ENCODE measurements at places on chromosomes 2 and 18.

GRCh38 chr2:24105816-24106215 is 17.3 kb downstream of the PFN4 start:
- DNase-seq = no peak

DNA sequence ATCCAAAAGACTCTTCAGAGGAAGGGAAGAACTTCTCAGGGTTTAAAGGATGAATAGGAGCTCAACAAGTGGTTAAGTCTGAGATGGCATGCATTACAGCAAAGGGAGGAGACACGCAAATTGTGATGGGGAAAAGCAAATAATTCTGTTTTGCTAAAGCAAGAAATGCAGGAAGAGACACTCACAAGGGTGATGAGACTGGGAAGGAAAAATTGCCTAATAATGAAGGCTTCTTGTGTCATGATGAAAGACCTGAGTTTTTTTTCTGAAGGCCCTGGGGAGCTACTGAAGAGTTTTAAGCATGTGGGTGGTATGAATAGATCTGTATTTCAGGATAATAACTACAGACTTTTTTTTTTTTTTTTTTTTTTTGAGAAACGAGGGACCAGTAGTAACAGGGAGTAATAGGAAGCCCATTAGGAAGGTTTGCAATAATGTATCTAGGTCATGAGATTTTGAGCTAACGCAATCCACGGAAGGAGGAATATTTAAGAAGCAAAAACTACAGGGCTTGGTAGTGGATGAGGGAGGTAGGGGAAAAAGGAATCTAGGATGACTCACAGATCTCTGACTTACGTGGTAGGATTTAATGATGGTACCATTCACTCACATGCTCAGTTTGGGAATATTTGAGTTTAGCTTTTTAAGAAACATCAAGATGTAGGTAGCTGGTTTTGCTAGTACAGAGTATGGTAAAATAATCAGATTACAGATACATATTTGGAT is 16.0 kb upstream of the SERPINB3 start:
- DNase-seq = no peak

GRCh38 chr2:138877421-138877820 is 97.2 kb upstream of the NXPH2 start:
- no peak for DNase-seq

GRCh38 chr18:32576296-32576916 is 105.7 kb upstream of the GAREM1 start:
- DNase-seq = peak; percentile 25

GRCh38 chr2:86035883-86036668 is 69.6 kb downstream of the POLR1A start:
- peak; percentile 94 for DNase-seq

DNA sequence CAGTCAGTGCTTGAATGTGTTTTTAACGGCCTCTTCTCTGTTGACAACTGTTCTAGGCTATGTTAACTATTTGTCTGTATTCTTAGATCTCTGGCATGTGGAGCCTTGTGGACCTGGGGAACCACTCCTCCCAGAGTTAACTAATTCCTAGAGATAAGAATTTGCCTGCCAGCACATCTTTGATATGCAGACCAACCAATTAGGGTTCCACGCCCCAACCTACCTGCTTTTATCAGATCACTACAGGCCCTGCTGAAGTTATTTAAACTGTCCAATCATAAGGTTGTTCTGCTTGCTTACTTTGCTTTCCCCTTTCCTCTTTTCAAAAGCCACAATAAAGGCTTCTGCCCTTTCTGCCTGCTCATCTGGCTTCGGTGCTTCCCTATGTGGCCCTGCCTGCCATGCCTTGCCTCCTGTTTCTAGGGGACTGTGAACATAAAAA is 8.5 kb upstream of the CYBRD1 start:
- DNase-seq = no peak

DNA sequence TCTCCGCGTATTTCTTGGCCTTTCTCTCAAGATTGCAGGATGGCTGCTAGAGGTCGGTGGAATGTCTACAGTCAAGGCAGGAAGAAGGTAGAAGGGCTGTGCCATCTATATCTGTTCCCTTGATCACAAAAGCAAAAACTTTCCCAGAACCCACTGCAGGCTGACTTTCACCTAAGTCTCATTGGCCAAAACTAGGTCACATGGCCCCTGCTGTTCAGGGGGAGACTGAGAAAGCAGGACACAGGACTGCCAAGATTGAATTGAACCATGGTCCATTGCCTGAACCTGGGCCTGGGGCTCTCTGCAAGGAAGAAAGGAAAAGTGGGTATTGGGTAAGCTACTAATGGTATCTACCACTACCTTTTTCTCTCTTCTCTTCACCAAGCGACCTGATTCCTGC is 9.7 kb upstream of the GRP start:
- no peak for DNase-seq

DNA sequence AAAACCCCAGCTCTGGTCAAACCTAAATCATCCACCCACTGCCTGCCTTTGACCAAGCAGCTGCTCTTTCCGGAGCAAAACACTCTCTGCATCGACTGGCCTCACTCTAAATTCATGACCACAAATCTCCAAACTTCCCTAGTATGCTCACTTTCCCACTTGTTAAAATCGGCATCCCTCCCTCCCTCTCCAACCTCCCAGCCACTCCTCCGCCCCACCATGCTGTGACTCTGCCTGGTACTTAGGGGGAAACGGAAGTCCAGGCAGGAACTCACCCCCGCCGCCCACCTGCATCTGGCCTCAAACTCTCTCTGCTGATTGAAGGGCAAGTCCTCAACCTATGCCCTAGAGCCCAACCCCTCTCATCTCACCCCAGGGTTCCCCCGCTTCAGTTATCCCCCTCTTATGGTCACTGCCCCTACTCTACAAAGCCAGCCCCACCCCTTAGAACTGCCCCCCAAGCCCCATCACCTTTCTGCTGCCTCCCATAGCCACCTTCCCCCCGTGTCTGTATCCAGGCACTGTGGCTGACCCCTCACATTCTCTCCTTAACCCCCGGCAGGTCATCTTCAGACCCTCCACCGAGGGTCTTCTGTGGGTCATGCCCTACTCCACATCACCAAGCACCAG is 3.8 kb upstream of the ADRA2B start:
- DNase-seq = no peak

- peak; percentile 63 for DNase-seq
These were observed 109.5 kb downstream of the RNF144A start for GRCh38 chr2:7026742-7027141.

GRCh38 chr2:85933753-85934594 is 45.2 kb upstream of the ST3GAL5 start:
- peak; percentile 79 for DNase-seq

GRCh38 chr18:36284268-36284667 is 13.2 kb upstream of the FHOD3 start:
- no peak for DNase-seq

Measured in endothelial cell of umbilical vein (primary cell).